ENCODE measurements at places on chromosomes 6 and 20.

DNA sequence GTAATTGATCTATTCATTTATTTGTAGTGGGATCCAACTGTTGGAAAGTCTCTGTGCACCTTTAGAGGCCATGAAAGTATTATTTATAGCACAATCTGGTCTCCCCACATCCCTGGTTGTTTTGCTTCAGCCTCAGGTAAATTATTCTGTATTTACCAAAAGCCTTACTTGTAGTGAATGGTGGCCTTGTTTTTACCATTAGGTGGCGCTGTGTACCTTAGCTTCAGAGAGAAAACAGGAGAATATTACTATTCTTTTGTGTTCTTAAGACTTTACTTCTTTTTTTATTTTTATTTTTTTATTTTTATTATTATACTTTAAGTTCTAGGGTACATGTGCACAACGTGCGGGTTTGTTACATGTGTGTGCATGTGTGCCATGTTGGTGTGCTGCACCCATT is 23.7 kb downstream of the PEX7 start:
- peak; percentile 64 for DNase-seq

- DNase-seq = no peak
Observed at GRCh38 chr6:87171938-87172633, 16.7 kb downstream of the ZNF292 start.

DNA sequence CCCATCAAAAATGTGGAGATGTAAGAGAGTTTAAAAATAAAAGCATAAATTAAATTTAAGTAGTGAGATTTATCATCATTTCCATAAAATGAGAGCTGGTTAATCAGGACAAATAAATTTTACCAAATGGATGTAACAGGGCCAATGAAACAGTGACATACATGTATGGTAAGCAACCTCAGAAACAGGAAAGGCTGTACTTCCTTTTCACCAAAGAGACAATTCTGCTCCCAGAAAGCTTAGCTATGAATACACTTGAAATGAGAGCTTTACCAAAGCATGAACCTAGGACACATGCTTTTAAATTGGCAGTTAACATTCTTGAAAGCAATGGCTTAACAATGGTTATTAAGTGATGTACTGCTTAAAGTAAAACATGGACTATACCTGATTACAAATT is 12.1 kb upstream of the UBE2J1 start:
- no peak for DNase-seq

- DNase-seq = no peak
Observed at GRCh38 chr6:14038467-14039437, 78.8 kb upstream of the CD83 start.

- DNase-seq = no peak
Observed at GRCh38 chr20:52746770-52747169, 225.4 kb upstream of the TSHZ2 start.

- DNase-seq = peak; percentile 93
Observed at GRCh38 chr6:170224694-170225660, 65.9 kb downstream of the DLL1 start.

DNA sequence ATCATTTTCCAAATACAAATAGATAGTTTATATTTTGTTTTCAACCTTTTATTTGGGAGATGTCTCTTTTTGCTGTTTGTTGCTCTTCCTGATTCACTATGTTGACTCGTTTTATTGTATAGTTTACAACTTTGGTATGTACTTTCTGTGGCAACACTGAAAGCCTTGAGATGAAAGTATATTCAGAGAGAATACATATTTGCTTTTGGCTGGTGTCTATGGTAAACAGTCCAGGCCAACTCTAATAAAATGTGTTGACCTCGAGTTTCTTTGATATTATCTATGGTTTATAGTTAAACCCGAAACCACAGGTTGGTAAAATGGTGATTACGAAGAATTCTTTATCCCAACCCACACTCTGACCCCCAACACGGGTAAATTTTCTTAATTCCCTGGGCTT is 919.6 kb upstream of the MAP3K7 start:
- DNase-seq = no peak

- DNase-seq = no peak
Observed at GRCh38 chr6:160055813-160056212, 65.8 kb upstream of the SLC22A1 start.

DNA sequence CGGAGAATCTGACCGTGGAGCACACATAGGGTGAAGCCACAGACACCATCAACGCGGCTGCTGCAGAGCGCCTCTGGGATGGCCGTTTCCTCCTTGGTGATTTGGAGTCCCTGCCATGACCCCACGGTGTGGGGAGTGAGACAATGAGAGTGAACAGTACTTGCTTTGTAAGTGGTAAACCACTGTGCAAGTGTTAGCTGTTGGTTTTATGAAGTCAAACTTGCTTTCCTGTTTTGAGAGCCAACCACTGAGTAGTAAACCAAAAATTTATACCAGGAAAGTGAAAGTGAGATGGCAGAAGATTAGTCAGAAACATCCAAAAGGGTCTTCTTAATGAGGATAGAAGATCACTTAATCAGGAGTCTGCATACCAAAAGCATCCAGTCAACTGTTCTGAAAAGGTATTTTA is 160.7 kb downstream of the FOXC1 start:
- no peak for DNase-seq

GRCh38 chr20:31824554-31825313 is 5.6 kb downstream of the MYLK2 start:
- DNase-seq = no peak

GRCh38 chr6:164014346-164015087 is 600.0 kb downstream of the QKI start:
- no peak for DNase-seq

DNA sequence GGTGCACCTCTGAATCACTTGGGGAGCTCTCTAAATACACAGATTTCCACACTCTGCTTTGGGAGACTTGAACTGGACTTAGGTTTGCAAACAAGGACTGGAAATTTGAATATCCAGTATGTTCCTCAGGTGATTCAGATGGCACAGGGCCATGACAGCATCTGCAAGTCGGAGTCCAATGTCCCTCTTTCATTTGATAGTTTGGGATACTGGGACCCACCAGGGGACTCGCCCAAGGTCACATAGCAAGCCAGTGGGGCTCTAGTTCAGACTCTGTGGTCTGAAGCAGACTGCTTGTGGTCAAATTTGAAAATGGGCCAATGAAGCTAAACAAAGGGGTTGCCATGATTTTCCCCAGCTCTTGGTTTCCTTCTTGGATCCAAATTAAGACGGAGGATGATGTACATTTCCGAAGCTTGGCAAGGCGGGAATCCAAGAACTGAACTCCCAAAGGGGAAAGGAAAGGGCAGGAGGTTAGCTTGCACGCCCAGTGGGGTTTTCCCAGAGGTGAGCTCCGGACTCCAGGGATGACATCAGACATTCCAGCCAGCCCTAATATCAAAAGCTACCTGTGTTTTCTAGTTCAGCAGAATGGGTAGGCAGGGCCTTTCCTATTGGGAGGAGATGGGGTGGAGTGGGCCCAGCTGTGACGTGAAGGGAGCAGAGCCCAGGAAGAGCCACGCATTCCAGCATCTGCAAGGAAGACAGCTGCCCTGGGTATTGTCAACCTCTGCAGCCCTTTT is 3.4 kb upstream of the SYS1 start:
- peak; percentile 84 for DNase-seq

DNA sequence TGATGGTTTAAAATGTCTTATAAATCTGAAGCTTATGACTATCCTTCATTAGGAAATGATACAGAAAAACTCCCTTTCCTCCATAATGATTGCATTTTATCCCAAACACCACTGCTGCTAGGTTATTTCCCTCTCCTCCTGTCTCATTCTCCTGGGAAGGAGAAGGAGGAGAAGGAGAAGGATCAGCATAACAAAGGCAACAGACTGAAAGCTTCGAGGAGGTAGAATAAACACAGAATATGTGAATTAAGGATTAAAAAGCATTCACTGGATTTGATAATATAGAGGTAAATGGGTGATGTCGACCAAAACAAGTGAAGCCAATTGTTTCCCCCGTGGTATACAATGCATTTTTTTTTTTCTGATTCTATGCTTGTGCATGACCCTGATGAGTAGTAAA is 82.0 kb downstream of the WASF1 start:
- DNase-seq = peak; percentile 42

- DNase-seq = no peak
Observed at GRCh38 chr20:2285193-2285592, 10.6 kb upstream of the TGM3 start.

- no peak for DNase-seq
Observed at GRCh38 chr6:108105571-108105970, 31.0 kb upstream of the OSTM1 start.

- no peak for DNase-seq
Observed at GRCh38 chr6:166446146-166446545, 63.4 kb upstream of the MPC1 start.

- DNase-seq = no peak
Observed at GRCh38 chr6:39444479-39445019, 122.0 kb upstream of the KCNK16 start.

GRCh38 chr6:128339635-128340450 is 180.6 kb downstream of the PTPRK start:
- DNase-seq = no peak

GRCh38 chr6:121711472-121711871 is 276.0 kb downstream of the GJA1 start:
- DNase-seq = no peak

DNA sequence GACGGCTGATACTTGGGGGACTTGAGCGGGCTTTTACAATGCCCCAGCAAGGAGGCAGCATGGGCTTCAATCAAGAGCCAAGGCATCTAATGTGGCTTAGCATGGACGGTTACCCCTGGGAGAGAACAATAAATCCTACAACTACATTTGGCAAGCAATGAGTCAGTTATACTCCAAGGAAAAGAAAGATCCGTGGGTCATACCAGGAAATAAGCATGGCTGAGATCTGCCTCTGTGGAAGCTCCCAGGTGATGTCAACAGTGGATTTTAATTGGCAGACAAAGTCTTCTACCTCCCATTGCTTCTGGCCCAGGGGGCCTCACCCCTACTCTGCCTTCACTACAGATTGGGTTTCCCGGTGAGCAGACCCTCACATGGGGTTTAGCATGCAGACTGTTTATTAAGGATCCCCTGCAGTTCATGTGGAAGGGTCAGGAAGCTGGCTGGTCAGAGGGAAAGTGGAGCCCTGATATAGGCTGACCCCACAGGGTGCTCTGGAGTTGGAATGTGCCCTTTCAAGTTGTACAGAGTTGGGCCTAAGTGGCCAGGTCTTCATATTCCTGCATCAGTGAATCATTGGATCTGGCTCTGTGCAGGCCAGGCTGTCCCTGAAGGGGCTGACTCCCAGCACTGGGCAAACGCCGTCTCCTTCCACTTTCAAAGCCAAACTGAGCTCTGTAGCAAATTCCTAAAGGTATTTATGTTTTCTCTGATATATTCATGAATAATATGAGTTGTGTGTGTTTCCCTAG is 91.3 kb upstream of the GGTLC1 start:
- DNase-seq = peak; percentile 60

GRCh38 chr6:17454316-17455005 is 61.1 kb downstream of the CAP2 start:
- no peak for DNase-seq

DNA sequence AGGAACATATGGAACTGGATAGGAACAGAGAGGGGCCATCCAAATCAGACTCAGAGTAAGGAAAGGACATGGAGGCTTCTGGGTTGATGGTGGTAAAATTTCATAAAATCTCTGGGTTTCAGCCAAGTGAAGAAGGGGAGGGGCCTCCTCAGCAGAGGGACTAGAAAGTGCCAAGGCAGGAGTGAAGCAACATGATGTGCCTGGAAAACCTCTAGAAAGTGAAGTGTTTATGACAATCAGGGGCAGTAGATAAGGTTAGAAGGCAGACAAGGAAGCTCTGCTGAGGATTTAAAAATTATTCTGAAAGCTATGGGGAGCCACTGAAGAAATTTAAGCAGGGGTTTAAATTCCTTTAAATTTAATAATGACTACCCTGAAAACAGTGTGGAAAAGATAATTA is 126.0 kb upstream of the TENT5A start:
- DNase-seq = no peak

DNA sequence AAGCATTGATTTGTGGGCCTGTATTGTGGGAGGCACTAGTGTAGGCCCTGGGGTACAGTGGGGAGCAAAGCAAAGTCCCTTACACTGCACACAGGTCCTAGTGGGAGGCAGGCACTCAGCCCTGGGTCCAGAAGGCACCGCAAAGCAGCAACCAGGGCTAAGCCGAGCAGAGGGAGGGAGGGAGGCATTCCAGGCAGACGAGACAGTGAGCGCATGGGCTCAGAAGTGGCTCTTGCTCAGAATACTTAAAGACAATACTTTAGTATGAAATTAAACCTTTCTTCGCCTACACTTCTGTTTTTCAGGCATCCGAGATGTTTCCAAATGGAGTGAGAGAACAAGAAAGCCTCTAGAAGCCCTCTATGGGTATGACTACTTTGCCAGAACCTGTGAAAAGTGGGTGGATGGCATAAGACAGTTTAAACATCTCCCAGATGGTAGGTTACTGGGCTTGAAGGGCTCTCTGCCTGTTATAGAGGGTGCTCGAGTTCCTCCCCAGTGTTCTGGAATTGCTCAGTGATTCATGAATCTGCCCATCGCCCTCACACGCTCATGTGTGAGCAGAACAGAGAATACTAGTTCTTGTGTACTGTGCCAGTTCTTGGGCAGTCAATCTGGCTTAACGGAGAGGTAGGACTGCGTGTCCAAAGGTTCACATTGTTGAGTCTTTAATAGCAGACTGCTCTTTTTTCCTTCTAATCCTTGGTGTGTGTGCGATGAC is 18.7 kb downstream of the BPHL start:
- DNase-seq = no peak

DNA sequence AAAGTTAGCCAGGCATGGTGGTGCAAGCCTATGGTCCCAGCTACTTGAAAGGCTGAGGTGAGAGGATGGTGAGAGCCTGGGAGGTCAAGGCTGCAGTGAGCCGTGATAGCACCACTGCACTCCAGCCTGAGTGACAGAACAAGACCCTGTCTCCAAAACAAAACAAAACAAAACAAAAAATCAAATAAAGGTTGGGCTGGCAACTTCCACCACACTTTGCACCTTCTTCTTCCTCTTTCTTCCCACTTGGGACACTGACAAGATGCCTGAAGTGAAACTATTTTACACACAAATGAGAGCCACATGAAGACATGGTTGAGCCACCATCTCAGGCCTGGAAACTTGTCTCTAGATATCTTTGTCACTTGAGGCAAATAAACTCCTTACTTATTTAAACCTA is 53.8 kb upstream of the CCDC28A start:
- DNase-seq = no peak

GRCh38 chr20:58706150-58706892 is 13.7 kb downstream of the NPEPL1 start:
- DNase-seq = no peak

DNA sequence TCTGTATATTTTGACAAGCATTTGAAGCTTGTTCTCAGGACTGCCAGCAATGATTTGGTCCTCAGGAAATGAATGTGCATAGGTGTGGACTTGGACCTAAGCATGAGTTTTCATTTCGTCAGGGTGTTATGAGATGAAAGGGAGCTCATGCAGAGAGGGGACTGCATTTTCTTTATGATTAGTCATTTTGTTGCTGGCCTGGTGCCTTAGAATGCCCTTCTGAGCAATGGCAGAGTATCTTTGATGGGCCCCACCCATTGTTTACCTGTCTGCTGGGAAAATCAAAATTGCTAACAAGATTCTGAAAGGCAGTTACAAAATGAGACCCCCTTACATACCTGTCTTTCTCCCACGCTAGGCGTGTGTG is 51.5 kb upstream of the MTHFD1L start:
- DNase-seq = peak; percentile 95
